ENCODE measurements at places on chromosomes 16 and 17.

- DNase-seq, result no peak
Observed at GRCh38 chr17:68289936-68290267, 1.0 kb downstream of the SLC16A6 start.

DNA sequence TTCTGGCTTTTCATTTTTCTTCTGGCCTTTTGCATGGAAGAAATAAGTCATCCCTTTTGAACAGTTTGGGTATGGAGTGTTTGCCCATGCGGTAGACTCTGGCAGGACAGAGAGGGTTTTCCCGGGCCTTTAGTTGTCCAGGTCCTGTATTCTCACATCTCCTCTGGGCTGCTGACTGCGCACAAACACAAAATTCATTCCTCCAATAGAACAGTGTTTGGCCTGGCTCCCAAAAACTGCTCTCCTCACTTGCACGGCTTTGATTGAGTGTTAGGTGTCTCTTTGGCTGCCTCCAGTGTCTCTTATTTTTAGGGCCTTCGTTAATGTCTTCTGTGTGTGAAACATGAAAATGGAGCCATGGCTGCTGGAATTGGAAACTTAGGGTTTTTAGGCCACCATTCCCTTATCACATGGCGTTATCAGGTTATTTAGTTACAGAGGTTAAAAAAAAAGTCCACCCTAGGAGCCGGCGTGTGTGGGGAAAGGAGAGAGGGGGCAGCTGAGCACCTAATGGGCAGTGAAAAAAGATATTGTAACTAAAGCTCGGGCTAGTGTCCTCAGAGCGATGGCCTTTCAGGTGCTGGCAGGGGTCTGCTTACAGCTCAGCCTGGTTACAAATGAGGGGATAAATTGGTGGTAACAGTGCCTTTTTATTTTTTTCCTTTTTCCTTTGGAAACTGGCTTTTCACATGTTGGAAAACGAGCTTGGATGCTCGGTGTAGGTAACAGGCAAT is 47.3 kb downstream of the PRKCA start:
- no peak for DNase-seq

DNA sequence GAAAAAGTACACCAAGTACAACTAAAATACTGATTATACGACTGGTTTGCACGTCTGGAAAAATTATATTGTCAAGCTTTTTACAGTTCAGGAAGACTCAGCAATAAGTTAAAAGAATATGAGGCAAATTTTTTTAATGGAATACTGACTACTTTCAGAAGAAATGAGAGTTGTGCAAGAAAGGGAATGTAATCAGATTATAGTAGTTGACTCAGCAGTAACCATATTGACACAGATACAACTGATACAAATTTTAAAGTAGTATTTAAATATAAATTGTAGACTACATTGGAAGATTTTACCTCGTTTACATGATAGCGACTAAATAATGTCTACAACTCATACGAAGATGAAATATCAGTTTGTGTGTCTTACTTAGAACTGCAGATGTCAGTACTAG is 16.7 kb downstream of the ASGR2 start:
- no peak for DNase-seq

DNA sequence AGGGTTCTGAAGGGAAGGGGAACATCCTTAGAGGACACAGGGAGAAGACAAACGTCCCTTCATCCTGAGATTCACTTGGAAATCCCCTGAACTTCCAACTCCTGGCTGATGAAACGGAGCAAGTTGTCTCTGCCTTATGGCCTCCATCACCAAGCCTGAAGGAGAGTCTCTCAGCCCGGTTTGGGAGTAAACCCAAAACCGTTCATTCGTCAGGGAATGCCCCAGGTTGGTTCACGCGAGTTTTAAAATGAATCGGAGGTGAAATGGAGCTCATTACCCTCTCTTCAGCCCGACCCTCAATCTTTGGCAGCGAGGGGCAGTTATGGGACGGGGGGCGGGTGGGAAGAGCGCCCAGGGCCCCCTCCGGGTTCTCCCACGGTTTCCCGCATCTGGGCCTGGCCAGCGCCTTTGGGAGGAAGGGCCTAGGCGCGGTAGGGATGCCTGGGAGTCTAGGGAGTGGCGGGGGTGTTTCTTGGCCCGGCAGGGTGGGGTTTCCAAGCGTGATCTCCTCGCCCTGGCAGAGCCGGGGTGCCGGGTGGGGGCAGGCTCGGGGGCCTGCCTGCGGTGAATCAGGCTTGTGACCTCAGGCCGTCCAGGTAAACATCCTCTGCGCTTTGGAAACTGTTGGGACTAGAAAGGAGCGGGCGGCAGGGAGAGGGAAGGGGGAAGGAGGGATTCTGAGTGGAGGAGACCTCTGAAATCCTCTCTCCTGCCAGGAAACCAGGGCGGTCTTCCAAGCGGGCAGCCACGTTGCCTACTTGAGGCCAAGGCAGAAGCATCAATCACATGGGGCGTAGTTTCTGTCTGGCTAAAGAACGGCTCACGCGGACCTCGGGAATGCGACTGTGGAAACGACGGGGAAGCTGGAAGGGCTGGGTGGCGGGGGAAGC is 24.1 kb upstream of the HOXB13 start:
- DNase-seq, result no peak

- DNase-seq, result no peak
Observed at GRCh38 chr17:63407741-63408330, 38.3 kb downstream of the CYB561 start.

GRCh38 chr17:47704116-47704515 is 10.2 kb downstream of the TBKBP1 start:
- no peak for DNase-seq

DNA sequence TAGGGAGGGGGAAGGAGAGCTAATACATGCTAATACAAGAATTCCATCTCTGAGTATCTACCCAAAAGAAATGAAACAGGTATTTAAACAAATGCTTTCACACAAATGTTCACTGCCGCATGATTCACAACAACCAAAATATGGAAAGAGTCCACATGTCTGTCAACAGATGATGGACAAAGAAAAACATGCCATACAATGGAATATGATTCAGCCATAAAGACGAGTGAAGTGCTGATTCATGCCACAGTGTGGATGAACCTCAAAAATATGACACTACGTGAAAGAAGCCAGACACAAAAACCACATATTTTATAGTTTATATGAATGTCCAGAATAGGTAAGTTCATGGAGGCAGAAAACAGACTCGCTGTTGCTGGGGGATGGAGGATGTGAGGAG is 321.4 kb downstream of the FOXL1 start:
- DNase-seq, result no peak

DNA sequence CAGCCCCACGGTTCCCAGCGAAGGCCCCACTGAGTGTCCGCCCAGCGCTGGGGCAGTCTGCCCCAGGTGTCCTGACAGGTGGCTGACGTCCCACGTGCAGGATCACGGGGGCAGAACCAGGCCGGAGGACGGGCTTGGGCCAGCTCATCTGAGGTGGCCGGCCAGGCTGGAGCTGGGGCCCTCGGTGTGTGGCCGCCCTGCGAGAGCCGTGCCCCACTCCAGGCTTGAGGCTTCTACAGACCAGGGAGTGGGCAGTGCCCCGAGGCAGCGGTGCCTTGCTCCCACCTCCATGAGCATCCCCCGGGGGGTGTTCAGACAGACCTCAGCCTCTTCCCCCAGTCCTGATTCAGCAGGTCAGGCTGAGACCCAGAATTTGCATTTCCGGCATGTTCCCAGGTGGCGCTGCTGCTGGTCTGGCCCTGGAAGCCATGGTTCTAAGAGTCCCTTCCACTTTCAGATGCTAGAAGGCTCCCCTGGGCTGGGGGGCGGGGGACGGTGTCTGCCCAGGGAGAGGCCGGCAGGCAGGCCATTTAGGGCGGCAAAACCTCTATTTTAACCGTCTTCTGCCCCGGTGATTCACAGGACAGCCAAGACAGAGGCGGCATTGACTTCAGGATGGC is 35.4 kb upstream of the PABPN1L start:
- DNase-seq, result no peak

DNA sequence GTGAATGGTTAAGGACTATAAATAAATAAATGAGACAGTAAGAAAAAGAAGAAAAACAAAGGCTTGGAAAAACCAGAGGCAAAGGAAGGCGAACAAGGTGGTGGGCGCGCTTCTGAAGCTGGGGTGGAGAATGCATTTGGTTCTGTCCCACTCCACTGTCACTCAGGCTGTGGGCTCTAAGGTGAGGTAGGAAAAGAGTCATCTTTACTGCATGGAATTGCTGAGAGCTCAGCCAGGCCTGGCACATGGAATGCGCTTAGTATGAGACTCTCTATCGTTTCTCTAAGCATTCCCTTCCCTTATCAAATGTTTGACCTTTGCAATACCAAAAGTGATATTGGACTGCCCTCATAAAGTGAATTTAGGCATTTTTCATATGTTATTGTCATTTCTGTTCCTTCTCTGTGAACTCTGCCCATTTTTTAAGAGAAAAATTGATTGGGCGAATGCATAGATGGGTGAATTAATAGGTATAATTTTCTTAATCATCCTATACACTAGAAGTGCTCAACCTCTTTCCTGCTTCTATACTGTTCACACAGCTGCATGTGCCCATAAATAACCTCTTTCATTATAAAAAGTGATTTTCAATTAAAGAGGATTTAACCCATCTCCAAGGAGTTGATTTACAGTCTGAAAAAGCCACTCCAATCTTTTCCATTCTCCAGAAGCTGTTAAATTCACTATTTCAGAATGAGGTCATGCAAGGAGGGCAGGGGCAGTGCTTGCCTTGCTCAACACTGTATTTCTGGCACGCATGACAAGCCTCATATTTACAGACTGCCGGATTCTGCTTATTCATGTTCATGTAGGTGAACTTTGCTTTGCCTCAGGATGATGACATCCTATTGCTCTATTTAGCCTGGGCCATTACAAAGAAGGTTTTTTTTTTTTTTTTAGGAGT is 87.7 kb downstream of the MYH10 start:
- no peak for DNase-seq

- DNase-seq, result no peak
Observed at GRCh38 chr17:79833110-79833450, 6.2 kb downstream of the CBX4 start.

DNA sequence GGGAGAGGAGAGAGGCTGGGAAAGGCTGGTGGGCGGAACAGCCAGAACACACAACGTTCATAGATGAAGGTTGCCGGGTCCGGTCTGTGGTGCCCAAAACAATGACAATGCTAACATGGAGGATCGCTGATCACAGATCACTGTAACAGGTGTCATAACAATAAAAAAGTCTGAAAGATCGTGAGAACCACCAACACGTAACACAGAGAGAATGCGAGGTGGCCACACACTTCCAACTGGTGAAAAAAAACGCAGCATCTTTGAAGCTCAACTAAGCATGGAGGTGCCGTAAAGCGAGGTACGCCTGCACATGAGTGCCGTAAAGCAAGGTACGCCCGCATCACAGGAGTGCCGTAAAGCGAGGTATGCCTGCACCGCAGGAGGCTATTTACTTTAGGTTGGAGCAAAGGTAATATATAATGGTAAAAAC is 42.3 kb downstream of the ABR start:
- no peak for DNase-seq

- no peak for DNase-seq
Observed at GRCh38 chr17:47188271-47188875, 722 bp downstream of the CDC27 start.

DNA sequence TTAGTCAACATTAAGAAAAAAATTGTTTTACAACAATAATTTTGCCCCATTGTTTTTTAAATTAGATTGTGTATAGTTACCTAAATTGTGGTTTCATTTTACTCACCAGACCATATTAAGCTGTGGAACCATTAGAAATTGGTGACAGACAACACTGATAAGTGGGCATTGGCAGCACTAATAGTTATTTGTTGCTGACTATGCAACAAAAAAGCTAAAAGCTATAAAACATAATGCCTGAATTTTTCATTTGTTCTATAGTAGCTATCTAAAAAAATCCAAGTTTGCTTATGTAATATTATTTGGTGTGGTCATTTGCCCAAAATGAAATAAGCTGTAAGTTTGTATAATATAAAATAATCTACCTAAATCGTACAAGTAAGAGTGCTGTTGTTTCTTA is 13.7 kb upstream of the VWA3A start:
- no peak for DNase-seq

- DNase-seq, result no peak
Observed at GRCh38 chr16:10780628-10781027, 37.0 kb downstream of the NUBP1 start.

DNA sequence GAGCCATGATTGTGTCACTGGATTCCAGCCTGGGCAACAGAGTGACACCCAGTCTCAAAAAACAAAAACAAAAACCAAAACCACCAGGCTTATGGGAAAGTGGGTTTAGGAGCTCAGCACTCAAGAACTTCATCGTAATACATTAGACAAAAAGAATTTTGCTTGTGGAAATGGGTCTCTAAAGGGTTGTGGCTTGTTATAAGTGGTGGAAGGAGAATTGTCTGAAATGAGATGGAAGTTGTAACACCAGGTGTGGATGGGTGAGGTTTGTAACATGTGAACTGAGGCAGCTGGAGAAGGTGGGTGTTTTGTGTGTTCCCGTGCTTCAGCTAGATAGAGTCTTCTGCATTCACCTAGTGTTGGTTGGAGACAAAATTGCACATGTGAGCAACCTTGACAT is 35.8 kb downstream of the CDH1 start:
- no peak for DNase-seq

GRCh38 chr17:76911299-76912017 is 43.3 kb downstream of the MGAT5B start:
- DNase-seq, result no peak

DNA sequence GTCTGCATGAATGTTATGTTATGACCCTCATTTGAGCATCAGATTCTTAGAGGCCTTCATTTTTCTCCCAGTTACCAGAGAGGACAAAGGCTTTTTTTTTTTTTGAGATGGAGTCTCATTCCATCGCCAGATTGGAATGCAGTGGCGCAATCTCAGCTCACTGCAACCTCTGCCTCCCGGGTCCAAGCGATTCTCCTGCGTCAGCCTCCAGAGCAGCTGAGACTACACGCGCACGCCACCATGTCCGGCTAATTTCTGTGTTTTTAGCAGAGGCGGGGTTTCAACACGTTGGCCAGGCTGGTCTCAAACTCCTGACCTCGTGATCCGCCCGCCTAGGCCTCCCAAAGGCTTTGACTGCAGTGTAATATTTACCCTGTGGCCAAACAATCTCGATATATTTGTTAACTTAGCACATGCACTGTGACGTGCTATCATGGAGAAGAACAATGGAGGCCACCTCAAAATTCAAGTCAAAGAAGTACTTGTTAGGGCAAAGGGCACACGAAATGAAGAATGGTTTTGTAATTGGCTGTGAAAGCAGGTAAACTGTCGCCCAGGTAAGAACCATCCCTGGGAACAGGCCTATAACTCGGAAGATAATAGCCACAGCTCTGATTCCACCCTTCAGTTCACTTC is 303.4 kb downstream of the SLC39A11 start:
- no peak for DNase-seq

Data from NCI-H1048 (cell line).